Suppressor macrophage treated with lipopolysaccharide for 4 hours (primary cell): ENCODE measurements at places on chromosomes 16 and 17.
A peak's percentile ranks its signal among the peaks of the same experiment; 100 is the strongest.

DNA sequence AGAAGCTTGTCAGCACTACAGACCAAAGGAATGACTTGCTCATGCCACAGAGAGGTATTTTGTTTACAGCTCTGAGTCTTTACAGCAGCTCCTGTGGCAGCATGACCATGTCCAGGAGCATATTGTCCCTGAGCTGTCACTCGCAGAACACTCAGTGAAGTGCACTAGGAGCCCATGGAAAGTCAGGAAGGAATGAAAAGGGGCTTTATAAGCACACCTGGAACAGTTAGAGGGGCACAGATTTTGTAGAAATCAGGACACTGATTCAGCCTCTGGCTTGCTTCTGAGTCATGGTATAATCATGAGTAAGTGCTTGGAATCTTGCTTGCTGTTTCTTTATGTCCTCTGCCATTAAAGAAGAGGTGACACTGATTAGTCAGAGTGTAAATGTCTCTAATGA is 41.0 kb downstream of the TADA2A start:
- peak; percentile 23 for DNase-seq

DNA sequence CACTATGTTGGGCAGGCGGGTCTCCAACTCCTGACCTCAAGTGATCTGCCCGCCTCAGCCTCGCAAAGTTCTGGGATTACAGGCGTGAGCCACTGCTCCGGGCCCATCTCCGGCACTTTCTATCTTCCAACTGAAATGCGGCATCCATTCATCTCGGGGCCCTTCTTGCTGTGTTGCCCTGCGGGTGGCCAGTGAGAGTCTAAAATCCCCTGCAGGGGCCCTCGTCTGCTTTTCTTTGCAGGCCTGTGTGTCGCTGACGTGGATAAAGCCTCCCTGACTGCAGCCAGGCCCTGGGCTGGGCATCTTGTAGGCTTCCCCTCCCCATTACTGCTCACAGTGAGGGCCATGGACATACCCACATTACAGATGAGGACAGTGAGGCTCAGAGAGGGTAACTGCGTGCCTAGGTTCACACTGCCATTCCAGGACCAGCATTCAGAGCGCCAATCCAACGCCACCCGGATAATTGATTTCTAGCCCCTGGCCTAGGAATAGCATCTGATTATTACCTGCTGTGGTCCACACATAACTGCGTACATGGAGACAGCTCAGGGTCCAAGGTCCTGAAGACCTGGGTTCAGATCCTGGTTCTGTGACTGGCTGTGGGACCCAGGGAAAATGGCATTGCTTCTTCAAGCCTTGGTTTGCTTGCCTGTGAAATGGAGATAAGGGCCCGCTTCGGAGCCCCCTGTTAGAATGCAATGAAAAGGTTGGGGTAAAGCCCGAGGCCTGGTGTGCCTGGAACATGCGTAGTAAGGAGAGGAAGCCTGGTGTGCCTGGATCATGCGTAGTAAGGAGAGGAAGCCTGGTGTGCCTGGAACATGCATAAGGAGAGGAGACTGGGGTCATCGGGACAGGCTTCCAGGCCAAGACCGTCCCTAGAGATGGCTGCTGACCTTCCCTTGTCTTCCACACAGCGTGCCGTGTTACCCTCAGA is 25.0 kb downstream of the CRISPLD2 start:
- no peak for DNase-seq

DNA sequence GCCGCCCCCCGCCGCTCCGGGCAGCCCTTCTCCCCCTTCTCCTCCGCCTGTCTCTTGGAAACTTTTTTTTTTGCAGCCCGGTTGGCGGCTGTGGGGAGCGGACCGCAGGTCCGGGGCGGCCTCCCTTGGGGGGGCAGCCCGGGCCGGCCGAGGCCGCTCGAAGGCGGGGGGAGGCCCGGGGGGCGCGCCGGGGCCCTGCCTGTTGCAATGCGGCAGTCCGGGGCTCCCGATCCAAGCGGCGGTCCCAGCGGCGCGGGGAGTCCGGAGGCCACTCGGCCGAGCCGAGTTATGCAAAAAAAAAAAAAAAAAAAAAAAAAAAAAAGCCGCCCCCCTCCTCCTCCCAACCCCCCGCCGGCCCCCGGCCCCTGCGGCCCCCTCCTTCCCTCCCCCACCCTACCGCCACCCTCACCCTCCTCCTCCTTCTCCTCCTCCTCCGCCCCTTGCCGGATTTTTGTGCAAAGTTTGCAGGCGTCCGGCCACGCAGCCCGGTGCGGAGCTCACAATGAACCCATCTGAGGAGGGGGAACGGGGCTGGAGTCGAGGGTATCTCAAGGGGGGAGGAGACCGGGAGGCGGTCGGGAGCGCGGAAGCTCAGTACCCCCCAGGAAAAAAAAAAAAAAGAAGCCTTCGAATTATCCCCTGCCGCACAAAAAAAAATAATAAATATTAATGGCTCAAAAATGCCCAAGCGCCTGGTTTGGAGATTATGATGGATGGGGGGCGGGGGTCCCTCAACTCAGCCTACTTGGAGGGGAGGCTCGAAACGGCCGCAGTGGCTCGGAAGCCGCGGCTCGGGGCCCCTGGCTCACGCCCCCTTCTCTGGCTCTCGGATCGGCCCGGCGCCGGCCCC is at the start of gene ZNF423:
TSS of gene ZNF423 (minus strand) at position 291 of the 850 bp plus-strand sequence. CDS start 338 bp downstream, outside the sequence.
- DNase-seq = no peak

DNA sequence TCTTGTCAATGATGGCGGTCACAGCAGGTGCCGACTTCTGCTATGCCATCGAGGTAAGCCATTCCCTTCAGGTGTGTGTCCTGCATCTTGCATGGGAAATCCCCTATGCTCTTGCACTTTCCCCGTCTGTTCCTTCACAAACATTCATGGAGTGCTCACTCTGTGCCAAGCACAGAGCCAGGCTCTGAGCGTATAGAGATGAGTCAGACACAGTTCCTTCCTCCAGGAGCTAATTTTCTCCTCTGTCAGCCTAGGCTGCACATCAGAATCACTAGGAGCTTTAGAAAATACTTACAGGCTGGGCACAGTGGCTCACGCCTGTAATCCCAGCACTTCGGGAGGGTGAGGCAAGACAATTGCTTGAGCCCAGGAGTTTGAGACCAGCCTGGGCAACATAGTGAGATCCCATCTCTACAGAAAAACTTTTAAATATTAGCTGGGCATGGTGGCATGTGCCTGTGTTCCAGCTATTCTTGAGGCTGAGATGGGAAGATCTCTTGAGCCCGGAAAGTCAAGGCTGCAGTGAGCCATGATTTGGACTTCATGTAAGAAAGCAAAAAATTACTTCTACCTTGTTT is 14.1 kb downstream of the PRMT7 start:
- no peak for DNase-seq

GRCh38 chr17:32258383-32259140 is 7.1 kb upstream of the RHBDL3 start:
- DNase-seq = no peak

DNA sequence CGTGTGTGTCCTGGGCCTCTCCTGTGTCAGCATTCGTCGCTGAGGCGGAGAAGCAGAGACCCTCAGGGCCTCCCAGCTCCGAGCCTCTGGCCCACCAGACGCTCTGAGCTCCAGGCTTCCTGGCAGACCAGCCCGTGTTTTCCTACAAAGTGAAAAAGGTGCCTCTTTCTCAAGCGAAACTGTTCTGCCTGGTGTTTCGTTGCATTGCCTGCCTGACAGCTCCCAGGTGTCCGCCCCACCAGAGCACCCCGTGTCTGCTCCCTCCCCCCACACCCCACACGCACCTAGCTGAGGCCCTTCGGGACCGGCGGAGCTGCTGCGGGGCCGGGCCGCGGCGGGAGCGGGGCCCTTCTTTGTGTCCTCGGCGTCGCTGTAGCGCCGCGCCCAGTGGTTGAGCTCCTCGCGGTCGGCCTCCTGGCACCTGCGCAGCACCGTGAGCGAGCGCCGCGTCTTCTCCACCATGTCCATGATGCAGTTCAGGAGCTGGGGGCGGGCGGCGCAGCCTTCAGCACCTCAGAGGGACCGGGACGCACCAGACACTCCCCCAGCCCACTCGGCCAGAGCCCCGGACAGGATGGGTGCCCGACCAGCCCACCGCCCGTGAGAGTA is 14.7 kb upstream of the PABPN1L start:
- no peak for DNase-seq

GRCh38 chr17:16440901-16441629 is 25.7 kb downstream of the TRPV2 start:
- DNase-seq = no peak

- DNase-seq = no peak
Measured at GRCh38 chr17:75252039-75252816, 9.2 kb downstream of the GGA3 start.

- DNase-seq = peak; percentile 55
Measured at GRCh38 chr17:33049781-33050414, 58.3 kb downstream of the SPACA3 start.

DNA sequence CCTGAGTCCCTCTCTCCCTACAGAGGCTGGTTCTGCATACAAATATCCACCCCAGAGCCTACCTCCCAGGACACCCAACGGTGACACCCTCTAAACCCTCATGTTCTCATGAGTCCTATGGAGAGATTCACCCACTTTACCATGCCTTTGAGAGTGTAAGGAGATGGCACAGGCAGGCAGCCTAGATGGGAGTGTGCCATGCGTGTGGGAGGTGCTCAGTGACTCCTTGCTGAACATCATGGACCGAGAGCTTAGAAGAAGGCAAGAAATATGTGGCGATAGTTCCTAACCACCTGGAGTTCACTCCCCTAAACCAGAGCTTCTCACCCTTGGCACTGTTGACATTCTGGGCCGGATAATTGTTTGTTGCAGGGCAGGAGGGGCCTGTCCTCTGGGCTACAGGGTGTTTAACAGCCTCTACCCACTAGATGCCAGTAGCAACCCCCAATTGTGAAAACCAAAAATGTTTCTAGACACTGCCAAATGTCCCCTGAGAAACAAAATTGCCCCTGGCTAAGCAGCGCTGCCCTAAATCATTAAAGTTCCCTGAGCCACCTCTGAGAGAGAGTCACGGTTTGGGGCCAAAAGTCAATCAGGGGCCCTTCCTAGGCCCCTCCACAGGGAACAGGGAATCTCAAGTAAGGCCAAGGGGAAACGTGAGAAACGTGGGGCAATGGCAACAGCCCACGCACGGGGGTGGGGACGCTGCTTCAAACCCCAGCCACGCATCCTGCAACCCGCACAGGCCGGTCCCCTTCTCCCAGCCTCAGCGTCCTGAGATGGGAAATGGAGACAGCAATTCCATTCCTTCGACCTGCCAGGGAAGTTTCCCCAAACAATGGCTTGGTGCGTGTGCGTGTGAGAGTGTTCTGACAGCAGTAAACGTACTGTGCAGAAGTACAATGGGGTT is 66.8 kb downstream of the C16orf78 start:
- DNase-seq = no peak

- DNase-seq = no peak
Measured at GRCh38 chr17:59757470-59757869, 50.0 kb downstream of the VMP1 start.

DNA sequence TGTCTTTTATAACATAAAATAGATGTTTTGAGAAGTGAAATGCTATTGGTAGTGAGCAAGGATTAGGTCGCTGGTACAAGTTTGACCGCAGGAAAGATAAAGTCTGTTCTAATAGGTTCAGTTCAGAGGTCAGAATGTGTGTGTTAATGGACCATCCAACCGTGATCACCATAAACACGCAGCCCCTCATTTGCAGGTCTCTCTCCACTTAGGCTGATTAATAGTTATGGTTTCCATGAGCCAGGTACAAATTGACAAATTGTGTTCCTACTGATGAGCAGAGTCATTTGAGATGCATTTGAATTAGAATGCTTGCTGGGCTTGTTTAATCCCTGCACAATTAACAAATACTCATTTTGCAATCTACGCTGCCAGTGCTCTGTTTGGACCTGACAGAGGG is 318.1 kb upstream of the GOT2 start:
- no peak for DNase-seq

GRCh38 chr17:73156887-73157520 is 7.8 kb upstream of the SSTR2 start:
- no peak for DNase-seq

DNA sequence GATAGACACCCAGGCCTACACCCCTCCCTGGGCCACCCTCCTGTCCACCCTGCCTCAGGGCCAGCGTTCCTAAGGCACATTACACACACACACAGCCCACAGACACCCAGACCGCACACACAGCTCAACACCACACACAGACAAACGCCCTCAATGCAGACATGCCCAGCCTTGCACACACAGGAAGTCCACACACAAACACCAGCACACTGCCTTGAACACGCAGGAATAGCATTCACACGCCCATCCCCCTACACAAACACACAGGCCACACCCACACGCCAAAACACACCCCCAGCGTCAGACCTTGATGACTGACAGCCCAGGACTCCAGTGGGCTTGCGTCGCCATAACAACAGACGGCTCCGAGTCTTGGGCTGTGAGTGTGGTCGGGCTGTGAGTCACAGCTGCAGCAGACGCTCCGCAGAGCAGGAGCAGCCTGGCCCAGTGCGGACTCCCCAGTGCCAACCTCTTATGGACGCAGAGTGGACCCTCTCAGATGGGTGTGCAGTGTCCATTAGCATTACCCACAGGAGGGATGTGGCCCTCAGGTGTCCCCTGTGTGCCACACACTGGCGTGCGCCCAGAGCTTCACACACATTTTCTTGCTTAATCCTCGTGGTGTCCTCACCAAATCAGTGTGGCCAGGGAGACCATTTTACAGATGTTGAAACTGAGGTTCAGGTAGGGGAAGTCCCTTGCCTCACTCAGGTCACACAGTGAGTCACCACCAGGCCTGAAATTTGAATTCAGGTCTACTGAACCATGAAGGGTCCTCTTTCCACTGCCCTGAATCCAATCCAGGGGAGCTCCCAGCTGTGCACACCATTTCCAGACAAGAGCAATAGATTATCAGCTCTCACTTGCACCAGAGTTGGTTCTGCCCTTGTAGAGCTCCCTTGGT is 17.8 kb upstream of the RAI1 start:
- DNase-seq = peak; percentile 67

DNA sequence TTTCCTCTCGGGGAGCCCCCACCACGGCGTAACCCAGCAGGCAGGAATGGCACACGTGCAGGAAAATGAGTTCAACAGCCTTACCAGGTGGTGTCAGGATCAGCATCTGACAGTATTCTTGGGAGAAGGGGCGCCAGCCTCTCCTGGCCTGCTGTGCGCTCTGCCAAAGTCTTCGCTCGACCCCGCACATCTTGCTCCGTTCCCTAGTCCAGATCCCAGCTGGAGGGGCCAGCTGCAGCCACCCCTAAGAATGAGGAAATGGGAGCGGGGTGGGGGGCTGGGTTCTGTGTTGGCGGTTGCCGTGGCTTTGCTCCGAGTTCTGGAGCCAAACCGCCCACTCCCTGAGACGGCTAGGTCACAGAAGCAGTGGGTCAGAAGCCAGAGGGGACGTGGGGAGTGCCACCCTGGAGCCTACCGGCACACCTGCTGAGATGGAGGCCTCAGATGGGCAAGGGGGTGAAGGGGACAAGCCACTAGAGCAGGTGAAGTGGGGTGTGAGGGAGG is at the start of gene CHCT1:
TSS of gene CHCT1 (plus strand) at position 328 of the 504 bp plus-strand sequence. CDS start at position 432, 104 bp downstream.
- DNase-seq = no peak

- no peak for DNase-seq
Measured at GRCh38 chr16:9971907-9972306, 210.3 kb downstream of the GRIN2A start.

DNA sequence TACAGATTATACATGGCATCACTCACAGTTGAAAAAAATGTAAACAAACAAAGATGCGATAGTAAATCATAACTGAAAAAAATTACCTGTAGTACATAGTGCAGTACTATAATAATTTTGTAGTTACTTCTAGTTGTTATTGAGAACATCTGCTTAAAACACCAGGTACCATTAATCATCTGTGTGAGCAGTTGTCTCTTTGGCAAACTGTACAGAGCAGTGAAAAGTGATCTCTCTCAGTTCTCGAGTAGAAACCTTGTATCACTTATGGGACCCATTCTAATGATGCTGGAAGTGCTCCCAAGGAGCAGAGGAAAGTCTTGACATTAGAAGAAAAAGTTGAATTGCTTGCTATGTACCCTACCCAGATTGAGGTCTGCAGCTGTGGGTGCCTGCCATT is 8.9 kb upstream of the TENT4B start:
- no peak for DNase-seq
